ENCODE measurements at places on chromosomes 3 and 15. TPM values are rescaled to one million over a fixed set of nuclear protein-coding genes. Genes with fewer than 3 reads are reported as not detected.

- no peaks in the 10 kb centered on the region for H3K36me3 ChIP-seq
- no peaks in the 10 kb centered on the region for H3K4me1 ChIP-seq
- no peak for DNase-seq
Measured at GRCh38 chr3:33287672-33288282, 10.5 kb downstream of the FBXL2 start.

DNA sequence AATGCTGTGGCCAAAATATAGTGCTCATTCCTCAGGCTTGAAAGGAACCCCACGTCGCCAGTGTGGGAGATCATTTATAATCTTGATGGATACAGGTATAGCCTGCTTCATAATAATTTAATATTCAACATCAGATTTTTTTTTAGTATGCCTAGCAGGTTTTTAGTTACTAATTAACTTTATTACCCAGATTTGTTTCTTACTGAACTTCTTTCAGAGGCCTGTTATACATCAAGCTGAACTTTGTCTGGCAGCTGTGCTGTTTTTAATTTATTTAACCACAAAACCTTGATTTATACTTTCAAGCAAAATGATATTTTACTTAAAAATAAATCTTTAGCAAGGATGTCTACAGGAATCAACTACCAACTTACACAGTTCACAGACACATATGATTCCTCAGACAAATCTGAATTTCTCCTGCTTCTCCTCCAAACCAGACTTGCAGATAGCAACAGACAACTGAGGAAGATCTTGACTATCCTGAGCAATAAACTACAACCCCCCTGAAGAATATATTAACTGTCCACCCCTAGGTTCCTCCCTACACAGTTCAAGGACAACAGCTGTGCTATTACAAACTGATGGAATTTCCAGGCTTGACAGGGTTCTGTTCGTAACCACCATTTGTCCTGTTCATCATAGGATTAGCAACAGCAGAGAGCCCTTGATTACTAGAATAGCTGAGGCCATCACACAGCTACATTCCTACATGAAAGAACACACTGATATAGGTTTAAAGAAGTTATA, 610 bp downstream of the MAP4 start:
- H3K27me3 ChIP-seq: no peaks in the 10 kb centered on the region
- H3K4me3 ChIP-seq: no peak overlapping the region
- DNase-seq: no peak

DNA sequence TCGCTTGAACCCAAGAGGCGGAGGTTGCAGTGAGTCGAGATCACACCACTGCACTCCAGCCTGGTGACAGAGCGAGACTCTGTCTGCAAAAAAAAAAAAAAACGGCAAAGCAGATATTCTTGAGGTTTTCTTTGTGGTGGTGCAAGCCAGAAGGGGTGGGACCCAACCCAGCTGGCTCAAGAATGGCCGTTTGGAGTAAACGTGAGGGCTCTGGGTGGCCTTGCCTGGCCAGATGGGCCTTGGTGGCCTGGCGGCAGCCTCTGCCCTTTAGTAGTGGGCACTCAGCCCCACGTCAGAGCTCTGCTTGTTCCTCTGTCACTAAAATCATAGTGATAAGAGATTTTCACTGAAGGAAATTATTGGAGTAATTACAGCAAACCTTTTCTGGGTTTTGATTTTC, 50.5 kb downstream of the ATP1B3 start:
- no peak overlapping the region for H3K4me3 ChIP-seq
- H3K4me1 ChIP-seq: no peaks in the 10 kb centered on the region
- H3K27ac ChIP-seq: no peak overlapping the region
- no peak for DNase-seq
- H3K36me3 ChIP-seq: peaks cover 27% of the 10 kb centered on the region

DNA sequence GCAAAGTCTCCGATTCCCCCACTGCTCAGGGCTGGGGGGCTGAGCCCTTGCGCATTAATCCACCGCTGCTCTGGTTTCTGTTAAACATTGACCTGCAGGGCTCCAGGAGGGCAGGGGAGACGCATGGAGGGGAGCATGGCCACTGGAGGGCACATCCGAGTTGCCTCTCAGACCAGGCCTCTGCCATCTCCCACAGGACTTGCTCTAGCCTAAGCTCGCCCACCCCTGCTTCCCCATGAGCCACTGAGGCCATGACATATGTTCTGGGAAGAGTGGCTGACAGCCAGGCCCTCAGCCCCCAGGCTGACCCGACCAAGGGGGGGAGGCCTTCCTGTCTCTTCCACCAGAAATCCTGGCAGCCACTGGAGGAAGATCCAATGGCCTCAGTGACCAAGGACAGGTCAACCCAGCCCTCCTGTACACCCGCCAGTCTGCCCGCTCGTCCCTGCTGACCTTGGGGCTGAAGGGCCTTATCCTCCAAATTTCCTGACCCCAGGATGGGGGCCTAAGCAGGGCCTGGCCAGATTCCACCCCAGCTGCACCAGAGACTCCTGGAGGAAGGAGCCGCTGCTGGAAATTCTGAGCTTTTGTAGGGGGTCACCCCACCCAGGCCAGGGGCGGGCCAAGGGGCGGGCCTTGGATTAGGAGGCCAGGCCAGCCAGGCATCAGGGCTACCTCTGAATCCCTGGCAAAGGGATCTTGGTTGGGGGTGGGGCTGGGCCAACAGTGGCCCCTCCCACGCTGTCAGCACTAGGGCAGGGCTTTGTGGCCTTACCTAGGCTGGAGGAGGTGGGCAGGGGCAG, at the start of gene HYAL1:
Gene HYAL1 (minus strand): TSS at position 562 of the 803 bp plus-strand sequence. CDS start 618 bp downstream, outside the sequence.
- H3K27me3 ChIP-seq: no peaks in the 10 kb centered on the region
- no peaks in the 10 kb centered on the region for H3K36me3 ChIP-seq
- H3K4me3 ChIP-seq: no peak within 1 kb of the TSS
- no peak for DNase-seq
- H3K4me1 ChIP-seq: peaks cover 18% of the 10 kb centered on the region

- no peak overlapping the region for H3K27ac ChIP-seq
- H3K36me3 ChIP-seq: no peaks in the 10 kb centered on the region
- no peaks in the 10 kb centered on the region for H3K27me3 ChIP-seq
- H3K4me1 ChIP-seq: no peaks in the 10 kb centered on the region
- no peak overlapping the region for H3K4me3 ChIP-seq
Measured at GRCh38 chr3:105497386-105497785, 130.7 kb downstream of the ALCAM start.

GRCh38 chr3:184600685-184601377, 39.2 kb downstream of the EPHB3 start:
- DNase-seq: no peak
- peaks cover 49% of the 10 kb centered on the region for H3K27me3 ChIP-seq
- no peak overlapping the region for H3K27ac ChIP-seq
- no peak overlapping the region for H3K4me3 ChIP-seq
- H3K36me3 ChIP-seq: no peaks in the 10 kb centered on the region

GRCh38 chr3:127674790-127675189, 2.0 kb downstream of the ABTB1 start:
- DNase-seq: no peak
- H3K36me3 ChIP-seq: no peaks in the 10 kb centered on the region
- H3K27ac ChIP-seq: peak overlapping the region; percentile 64
- H3K27me3 ChIP-seq: no peaks in the 10 kb centered on the region

GRCh38 chr3:56361731-56362130, 106.5 kb downstream of the ERC2 start:
- H3K27ac ChIP-seq: no peak overlapping the region
- no peak for DNase-seq
- no peak overlapping the region for H3K4me3 ChIP-seq
- H3K36me3 ChIP-seq: no peaks in the 10 kb centered on the region
- H3K4me1 ChIP-seq: no peaks in the 10 kb centered on the region

- no peaks in the 10 kb centered on the region for H3K4me1 ChIP-seq
- H3K36me3 ChIP-seq: no peaks in the 10 kb centered on the region
- H3K27me3 ChIP-seq: no peaks in the 10 kb centered on the region
- no peak overlapping the region for H3K4me3 ChIP-seq
Measured at GRCh38 chr15:80825361-80826030, 46.3 kb downstream of the CEMIP start.

- H3K27ac ChIP-seq: peak overlapping the region; percentile 52
- no peak for DNase-seq
- H3K4me3 ChIP-seq: peak overlapping the region; percentile 19
- H3K4me1 ChIP-seq: peaks cover 77% of the 10 kb centered on the region
- peaks cover 18% of the 10 kb centered on the region for H3K36me3 ChIP-seq
Measured at GRCh38 chr3:152283492-152284381, 15.0 kb downstream of the MBNL1 start.

DNA sequence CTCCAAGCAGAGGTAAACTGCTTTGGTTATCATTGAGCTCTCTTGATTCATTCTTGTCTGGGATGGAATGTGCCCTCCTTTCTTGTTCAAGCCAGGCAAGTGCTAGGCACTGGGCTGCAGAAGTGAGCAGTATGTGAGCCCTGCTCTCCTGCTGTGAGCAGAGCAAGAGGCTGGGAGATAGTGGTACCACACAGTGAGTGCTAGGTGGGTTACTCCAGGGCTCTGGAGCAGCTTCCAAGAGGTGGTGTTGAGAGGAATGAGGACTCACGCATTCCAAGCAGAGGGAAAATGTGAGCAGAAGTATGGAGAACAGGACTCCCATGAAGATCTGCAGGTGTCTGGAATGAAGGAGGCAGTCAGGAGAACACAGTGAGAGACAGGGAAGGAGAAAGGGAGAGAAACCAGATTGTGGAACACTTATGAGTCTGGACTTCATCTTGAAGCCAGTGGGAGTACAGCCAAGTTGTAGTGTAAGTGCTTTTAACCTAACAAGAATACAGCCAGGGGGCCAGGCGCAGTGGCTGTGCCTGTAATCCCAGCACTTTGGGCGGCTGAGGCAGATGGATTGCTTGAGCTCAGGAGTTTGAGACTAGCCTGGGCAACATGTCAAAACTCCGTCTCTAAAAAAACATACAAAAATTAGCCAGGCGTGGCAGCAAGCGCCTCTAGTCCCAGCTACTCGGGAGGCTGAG, 199.9 kb upstream of the CTDSPL start:
- no peaks in the 10 kb centered on the region for H3K4me1 ChIP-seq
- no peak overlapping the region for H3K4me3 ChIP-seq
- no peak overlapping the region for H3K27ac ChIP-seq
- H3K27me3 ChIP-seq: peaks cover 9% of the 10 kb centered on the region
- DNase-seq: no peak
- peaks cover 3% of the 10 kb centered on the region for H3K36me3 ChIP-seq

DNA sequence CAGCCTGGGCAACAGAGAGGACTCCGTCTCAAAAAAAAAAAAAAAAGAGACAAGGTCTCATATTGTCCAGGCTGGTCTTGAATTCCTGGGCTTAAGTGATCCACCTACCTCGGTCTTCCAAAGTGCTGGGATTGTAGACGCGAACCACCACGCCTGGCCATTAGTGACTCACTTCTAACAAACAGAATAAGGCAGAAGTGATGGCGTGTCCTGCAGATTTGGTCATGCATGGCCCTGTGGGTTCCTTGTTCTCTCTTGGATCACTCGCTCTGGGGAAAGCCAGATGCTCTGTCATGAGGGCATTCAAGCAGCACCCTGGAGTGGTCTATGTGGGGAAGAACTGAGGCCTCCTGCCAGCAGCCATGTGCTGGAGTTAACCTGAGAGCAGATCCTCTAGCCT, 27.4 kb upstream of the TJP1 start:
- DNase-seq: no peak
- H3K4me3 ChIP-seq: no peak overlapping the region
- no peak overlapping the region for H3K27ac ChIP-seq
- no peaks in the 10 kb centered on the region for H3K36me3 ChIP-seq
- H3K27me3 ChIP-seq: peaks cover 34% of the 10 kb centered on the region

GRCh38 chr3:111548092-111548491, 6.1 kb downstream of the CD96 start:
- DNase-seq: no peak
- no peak overlapping the region for H3K27ac ChIP-seq
- H3K36me3 ChIP-seq: peaks cover 43% of the 10 kb centered on the region
- H3K4me1 ChIP-seq: peaks cover 37% of the 10 kb centered on the region

GRCh38 chr3:44968447-44968858, 7.5 kb downstream of the ZDHHC3 start:
- H3K4me1 ChIP-seq: peaks cover 68% of the 10 kb centered on the region
- H3K4me3 ChIP-seq: no peak overlapping the region
- H3K36me3 ChIP-seq: peaks cover 4% of the 10 kb centered on the region
- no peaks in the 10 kb centered on the region for H3K27me3 ChIP-seq

GRCh38 chr15:83365370-83365938, 81.0 kb upstream of the BNC1 start:
- H3K36me3 ChIP-seq: no peaks in the 10 kb centered on the region
- peak; percentile 16 for DNase-seq
- H3K4me3 ChIP-seq: peak overlapping the region; percentile 38
- peaks cover 77% of the 10 kb centered on the region for H3K27me3 ChIP-seq
- H3K27ac ChIP-seq: no peak overlapping the region

- H3K4me3 ChIP-seq: no peak overlapping the region
- H3K27ac ChIP-seq: no peak overlapping the region
- H3K36me3 ChIP-seq: no peaks in the 10 kb centered on the region
Measured at GRCh38 chr3:168091941-168092340, 3.8 kb downstream of the GOLIM4 start.

The ANKRD34C gene
- not detected for total RNA-seq

The THOC7 gene
- 92.7 TPM for total RNA-seq

The GHSR gene
- total RNA-seq: not detected

The MAGEL2 gene
- not detected for total RNA-seq

The SLC28A1 gene
- total RNA-seq: not detected
